ENCODE measurements at places on chromosomes 6 and 20.

GRCh38 chr6:156387472-156387871 lies 389.7 kb upstream of the ARID1B start:
- DNase-seq = no peak

GRCh38 chr6:34610819-34611477 lies 54.8 kb upstream of the SPDEF start:
- DNase-seq = no peak

DNA sequence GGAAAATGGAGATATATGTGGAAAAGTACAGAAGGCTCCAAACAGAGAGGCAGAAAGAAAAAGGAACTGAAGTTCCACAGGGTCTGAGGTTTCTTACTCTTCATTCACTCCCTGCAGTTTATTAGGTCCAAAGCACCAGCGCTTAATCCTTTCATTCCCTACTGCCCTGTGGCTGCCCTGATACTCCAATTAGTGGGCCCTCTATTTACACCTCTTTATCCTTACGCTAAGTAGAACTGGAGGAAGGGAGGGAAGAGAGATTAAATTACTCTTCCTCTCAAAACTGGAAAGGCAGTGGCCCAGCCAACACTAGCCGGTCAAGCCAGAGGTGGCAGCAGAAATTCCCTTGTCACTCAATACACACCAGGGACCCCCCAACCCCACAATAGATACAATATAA lies 20.4 kb downstream of the TRERF1 start:
- DNase-seq = no peak

- DNase-seq = no peak
These were observed 58.9 kb upstream of the KLHL31 start for GRCh38 chr6:53724501-53724900.

GRCh38 chr20:20031790-20032189 lies 14.6 kb downstream of the NAA20 start:
- no peak for DNase-seq

GRCh38 chr6:108961985-108962384 lies 113.8 kb downstream of the ARMC2 start:
- no peak for DNase-seq

GRCh38 chr6:108764580-108764950 lies 83.7 kb upstream of the ARMC2 start:
- no peak for DNase-seq

GRCh38 chr6:159008656-159009288 lies 8.8 kb upstream of the RSPH3 start:
- peak; percentile 38 for DNase-seq

DNA sequence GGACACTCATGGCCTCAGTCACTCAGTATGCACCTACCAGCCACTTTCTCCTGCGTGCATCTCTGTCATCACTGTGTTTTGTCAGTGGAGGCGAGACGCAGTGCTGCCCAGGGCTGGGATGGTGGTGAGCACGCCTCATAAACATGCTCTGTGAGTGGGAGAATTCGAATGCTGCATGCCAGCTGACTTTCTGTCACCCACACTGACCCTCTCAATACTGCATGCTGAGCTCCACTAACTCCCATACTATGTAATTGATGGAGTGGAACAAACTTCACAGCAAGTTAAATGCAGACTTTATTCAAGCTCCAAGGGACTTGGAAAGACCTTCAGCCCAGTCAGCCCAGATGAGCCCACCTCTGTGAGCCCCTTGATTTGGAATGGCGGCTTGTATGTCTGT lies 22.7 kb upstream of the GGTLC1 start:
- DNase-seq = no peak

DNA sequence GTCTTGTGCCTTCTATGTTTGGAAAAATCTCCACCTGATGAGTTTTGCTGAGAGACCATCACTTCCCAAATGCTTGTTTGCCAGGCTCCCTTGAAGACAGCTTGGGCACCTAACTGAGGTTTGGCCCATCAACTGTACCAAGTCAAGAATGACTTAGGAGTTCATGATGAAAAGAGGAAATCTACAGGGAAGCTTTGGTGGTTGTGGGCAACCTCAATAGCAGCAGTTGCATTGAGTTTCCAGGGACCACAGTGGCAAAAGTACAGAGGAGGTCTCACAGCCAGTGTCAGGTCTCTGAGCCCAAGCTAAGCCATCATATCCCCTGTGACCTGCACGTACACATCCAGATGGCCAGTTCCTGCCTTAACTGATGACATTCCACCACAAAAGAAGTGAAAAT lies 49.7 kb upstream of the PHACTR1 start:
- peak; percentile 40 for DNase-seq

GRCh38 chr6:107413966-107414645 lies 45.3 kb downstream of the PDSS2 start:
- DNase-seq = no peak

DNA sequence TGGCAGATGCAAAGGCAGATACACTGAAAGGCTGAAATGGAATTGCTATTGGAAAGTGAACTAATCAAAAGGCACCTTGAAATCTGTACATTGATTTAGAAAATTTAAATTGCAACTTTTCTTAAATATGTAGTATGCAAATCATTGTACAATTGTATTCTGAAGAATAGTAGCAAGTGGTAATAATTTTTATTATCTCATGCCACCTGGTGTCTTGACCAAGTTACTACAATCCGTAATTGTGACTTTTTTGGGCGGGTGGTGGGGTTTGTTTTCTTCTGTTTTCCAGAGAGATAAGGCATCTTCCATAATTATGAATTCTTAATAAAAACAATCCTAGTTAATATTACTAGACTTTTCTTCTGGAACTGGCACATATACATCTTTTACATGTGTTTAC lies 12.5 kb upstream of the BCKDHB start:
- peak; percentile 39 for DNase-seq

- no peak for DNase-seq
These were observed 314.1 kb downstream of the QKI start for GRCh38 chr6:163728442-163729126.

- DNase-seq = no peak
These were observed 24.2 kb downstream of the PRDM1 start for GRCh38 chr6:106110164-106110826.

DNA sequence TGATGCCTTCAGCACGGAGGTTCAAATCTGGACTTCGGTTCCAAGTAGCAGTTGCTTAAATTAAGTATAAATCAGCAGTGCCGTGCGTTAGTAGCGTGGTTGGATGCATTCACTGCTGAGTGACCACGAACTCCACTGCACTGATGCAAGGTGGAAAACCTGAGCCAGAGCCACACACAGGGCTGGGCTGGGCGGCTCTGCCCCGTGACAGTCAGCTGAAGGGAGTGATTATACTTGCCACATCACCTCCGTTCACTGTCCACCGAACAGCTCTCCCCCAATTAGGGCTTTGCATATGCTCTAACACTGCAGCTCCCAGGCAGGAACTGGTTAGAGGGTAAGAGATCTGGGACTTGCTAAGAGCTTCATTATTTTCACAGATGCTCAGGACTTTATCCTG lies 22.2 kb downstream of the PPP1R3G start:
- no peak for DNase-seq

- DNase-seq = no peak
These were observed 171.0 kb upstream of the CITED2 start for GRCh38 chr6:139545206-139546105.

GRCh38 chr6:3744211-3744900 lies 7.2 kb downstream of the PXDC1 start:
- DNase-seq = no peak

DNA sequence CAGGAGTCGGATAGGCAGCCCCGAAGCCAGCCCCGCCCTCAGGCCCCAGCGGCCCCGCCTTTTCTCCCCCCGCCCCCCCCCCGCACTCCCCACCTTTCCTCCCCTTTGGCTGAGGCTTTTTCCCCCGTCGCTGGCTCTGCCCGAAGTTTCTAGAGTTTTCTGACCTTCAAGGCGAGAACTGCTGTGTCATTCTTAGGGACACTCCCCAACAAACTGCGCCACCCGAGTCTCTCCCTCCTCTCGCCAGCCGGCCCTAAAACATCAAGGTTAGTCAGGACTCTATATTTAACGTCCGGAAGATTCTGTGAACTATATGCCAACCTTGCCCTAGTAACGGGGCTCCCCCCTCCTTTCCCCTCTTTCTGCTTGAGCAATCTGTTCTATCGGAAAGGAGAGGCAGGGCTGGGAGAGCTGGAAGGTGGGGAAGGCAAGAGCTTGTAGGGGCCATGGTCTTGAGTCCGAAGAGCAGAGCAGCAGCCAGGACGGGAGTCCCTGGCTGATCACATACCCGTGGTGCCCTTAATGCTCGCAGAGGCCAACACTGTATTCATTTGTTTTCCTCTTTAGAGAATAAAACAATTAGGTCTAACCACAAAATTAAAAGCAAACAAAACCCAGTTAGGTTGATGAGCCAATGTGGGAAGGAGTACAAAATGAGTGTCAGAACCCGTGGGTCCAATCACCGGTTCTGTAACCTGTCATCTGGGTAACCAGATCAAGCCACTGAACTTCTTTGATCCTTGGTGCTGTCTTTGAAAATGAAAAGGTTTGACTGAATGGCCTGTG lies 5.3 kb upstream of the HSPA1B start:
- DNase-seq = no peak

DNA sequence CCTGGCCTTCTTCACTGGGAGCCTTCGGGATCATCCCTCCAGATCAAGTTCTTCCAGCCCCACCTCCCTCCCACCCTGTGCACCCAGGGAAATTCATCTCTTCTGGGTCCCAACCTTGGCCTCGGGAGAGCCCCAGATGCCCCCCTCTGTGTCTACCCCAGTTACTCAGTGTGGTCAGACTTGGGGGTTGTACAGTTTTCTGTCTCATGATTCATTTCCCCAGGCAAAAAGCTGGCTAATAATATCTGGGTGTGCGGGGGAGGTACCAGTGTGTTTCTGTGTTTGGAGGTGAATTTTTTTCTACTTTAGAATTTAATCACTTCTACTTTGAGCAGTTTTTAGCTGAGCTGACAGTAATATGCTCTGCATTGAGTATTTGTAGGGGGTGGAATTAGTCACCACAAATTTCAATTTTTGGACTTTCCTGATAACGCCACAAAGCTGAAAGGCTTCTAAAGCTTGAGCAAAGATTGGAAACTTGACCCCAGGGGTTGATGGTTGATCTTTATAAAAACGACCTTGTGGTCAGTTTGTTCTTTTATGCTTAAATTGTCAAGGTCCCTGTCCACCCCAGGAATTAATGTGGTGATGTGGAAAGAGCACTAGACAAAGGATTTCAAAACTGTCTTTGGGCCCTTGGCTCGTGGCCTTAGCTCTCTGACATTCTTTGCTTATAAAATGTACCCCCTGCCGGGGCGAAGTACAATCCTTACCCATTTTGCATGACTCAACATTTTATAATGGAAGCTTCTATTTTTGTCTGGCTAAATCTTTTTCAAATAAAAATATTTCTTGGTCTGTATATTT lies 284.7 kb upstream of the TAB2 start:
- no peak for DNase-seq

GRCh38 chr20:58131151-58131550 lies 97.3 kb downstream of the ANKRD60 start:
- DNase-seq = no peak

DNA sequence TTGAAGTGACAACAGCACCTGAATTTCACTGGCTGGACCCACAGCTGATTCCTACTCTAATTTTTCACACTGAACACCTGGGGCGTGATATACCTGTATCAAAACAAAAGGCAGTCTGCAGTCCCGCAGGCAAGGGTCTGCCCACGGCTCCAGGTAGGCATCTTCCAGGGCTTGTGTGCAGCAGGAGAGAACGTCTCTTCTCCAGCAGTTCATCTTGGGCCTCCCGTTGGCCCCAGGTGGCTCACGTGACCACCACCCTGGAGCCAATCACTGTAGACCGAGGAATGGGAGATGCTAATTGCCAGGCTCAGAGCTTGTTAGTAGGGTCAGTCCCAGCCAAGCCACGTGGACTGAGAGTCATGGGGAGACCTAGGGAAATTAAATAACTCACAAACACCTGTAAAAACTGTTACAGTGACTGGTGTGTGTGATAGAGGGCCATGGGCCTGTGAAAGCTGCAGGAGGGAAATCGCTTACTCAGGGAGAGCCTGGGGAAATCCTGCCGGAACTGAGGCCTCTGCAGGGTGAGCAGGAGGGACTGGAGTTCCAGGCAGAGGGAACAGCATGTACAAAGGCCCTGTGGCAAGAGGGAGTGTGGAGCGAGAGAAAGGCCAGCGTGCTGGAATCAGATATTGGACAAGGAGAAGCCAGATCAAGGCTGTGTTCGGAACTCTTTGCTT lies 83.4 kb downstream of the EYA2 start:
- no peak for DNase-seq

DNA sequence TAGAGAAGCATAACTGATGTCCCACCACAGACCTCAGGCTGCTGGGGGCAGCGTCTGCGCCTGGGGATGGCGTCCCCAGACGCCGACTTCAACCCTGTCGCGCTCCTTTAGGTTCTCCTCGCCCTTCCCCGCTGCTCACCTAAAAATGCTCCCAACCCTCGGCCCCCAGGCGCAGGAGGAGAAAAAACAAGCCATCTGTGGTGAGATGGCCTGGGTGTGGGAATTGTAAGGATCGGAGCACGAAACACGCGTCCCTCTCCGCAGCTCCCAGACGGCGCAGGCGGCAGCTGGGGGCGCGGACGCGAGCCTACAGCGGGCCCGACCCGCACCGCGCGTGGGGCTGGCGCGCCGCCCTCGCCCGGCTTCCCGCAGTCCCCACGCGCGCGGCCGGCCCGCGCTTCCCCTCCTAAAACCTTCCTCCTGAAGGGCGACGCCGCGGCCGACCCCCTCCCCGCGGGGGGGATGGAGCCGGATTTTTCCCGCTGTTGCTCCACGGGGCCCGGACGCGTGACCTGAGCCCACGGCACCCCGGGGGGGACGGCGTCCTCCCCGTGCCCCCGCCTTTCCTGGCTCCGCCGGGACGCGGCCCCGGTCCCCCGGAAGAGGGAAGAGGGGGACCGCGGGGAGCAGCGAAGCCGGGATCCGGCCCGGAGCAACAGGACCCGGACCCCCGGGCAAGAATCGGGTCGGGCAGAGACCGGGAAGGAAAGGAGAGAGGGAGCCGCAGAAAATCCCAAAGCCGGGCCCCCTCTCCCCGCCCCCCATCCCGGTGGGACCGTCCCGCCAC lies 611 bp downstream of the EPB41L2 start:
- DNase-seq = no peak

- DNase-seq = peak; percentile 24
These were observed 669 bp downstream of the PDCD2 start for GRCh38 chr6:170583756-170584180.

GRCh38 chr6:1614448-1615150 lies 4.9 kb downstream of the FOXC1 start:
- no peak for DNase-seq

- no peak for DNase-seq
These were observed 229.2 kb downstream of the PHF3 start for GRCh38 chr6:63864671-63865318.

- DNase-seq = peak; percentile 96
These were observed 11.1 kb upstream of the SERINC3 start for GRCh38 chr20:44532981-44533331.
